Stimulated activated CD4-positive, alpha-beta T cell treated with anti-CD3 and anti-CD28 coated beads, Interleukin-2, amount 100 ng/mL, for 4 hours (primary cell): ENCODE measurements at places on chromosomes 1 and 21.

DNA sequence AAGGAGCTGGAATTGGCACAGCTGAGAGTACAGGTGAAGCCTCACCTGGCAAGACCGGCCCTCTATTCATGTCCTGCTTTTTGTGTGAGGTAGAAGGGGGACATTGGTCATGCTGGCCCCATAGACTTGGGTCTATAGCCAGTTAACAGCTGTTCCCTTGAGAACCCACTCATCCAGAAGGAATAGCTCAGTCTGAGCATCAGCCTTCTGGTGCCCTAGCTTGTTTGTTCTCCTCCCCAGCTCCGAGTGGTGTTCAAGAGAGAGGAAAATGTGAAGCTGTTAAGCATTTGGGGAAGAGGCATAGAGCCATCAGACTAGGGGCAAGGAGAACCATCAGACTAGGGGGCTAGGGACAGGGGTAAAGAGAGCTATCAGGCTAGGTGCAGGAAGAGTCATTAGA is 290.9 kb downstream of the SIPA1L2 start:
- no peak for DNase-seq

DNA sequence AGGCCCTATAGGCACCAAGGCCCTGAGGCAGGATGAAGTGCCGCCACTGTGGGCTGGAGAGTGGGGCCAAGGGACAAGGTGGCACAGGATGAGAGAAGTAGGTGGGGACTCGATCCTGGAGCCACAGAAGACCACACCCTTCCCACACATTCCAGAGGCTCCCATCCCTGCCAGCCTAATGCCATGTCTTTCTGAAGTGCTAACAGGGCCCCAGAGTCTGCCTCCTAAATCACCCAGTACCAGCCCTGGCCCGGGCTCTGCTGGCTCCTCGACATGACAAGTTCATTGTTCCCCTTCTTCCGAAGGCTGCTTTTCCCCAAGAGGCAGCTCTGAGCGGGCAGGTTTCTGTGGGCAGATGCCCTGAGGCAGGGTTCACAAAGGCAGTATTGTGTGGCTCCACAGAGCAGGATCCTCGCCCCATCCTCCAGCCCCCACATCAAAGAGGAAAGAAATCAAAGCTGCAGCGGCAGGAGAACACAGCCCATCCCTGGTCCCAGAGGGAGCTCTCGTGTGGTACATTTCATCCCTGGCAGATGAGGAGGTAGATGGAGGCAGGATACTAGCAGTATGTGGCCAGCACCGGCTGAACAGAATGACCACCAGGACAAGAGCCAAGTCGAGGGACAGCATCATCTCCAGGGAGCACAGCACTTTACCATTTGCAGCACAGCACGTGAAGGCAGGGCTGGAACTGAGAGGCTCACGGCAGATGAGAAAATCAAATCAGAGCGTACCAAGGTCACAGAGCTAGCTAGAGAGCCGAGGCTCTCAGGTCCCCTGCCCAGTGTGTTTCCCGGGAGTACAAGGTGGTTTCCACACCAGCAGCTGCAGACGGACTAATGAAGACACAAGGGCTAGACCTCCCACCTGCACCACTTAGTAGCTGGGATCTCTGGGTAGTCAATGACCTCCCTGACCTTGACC is 64.8 kb downstream of the SYF2 start:
- no peak for DNase-seq

- DNase-seq = no peak
Measured at GRCh38 chr21:24436236-24436635, 1171.0 kb downstream of the MRPL39 start.

DNA sequence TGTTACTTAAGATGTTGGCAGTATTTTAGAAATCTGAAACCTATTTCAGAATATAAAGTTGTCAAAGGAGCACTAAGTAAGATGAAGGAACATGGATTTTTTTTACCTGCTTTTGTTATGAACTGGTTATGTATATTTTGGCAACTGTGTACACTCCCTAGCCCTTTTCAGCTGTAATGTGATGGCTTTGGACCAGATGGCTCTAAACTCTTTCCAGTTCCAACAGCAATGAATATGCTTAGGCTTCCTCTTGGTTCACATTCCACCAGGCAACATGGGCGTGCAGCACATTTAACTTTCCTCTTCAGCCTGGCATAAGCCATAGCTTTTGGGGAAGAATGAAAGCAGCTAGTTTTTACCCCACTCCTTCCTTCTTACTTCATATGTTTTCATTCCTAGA is 95.6 kb upstream of the ADAMTS5 start:
- no peak for DNase-seq

GRCh38 chr1:942411-942821 is 16.6 kb downstream of the NOC2L start:
- no peak for DNase-seq

DNA sequence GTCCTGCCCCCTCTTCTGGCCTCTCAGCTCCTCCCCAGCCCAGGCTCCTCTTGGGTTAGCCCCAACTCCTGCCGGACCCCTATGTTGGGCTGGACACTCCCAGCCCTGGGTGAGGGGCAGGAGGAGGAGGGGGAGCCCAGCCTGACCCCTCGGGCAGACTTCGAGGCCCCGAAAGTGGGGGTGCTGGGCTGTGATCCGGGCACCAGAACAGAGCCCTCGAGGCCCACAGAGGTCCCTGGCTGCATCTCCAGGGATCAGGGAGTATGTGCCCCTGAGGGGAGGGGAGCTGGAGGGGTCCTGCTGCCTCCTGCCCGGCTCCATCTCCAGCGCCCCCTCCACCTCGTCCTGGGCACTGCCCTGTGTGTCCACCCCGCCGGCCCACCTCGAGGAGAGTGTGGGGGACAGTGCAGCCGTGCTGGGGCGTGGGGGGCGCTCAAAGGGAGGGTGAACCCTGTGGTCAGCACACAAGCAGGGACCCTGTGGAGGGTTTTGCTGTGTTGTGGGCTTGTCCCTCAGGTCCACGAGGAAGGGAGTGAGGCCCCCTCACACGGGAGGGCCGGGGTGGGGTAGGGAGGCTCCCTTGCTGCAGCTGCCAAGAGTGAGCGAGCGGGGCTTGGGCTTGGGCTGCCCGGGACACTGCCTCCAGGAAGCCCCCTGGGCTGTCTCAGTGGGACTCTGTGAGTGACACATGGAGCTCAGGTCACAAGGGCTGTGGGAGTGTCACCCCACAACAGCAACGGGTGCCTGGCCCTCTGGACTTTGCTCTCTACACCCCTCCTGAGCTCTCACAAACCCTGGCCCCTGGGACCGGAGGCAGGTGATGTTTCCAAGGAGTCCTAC is 54.4 kb downstream of the COL18A1 start:
- no peak for DNase-seq

GRCh38 chr1:74637296-74637695 is 36.3 kb downstream of the ERICH3 start:
- DNase-seq = no peak

DNA sequence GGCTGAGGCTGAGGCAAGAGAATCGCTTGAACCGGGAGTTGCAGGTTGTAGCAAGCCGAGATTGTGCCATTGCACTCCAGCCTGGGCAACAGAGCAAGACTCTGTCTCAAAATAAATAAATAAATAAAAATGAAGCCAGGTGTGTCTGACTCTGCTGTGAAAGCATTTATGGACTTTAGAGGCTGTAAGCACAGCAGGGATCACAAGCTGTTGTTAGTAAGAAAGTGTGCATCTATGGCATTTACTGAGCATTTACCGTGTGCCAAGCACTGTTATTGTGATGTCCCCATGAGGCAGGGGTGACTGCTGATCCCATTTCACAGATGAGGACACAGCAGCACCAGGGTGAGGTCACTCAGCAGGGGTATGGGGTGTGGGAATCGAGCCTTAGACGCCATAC is 20.1 kb downstream of the FAM151A start:
- DNase-seq = no peak

GRCh38 chr1:107132195-107132594 is 8.6 kb upstream of the NTNG1 start:
- DNase-seq = no peak

GRCh38 chr1:5596651-5597050 is 395.6 kb downstream of the NPHP4 start:
- DNase-seq = no peak

DNA sequence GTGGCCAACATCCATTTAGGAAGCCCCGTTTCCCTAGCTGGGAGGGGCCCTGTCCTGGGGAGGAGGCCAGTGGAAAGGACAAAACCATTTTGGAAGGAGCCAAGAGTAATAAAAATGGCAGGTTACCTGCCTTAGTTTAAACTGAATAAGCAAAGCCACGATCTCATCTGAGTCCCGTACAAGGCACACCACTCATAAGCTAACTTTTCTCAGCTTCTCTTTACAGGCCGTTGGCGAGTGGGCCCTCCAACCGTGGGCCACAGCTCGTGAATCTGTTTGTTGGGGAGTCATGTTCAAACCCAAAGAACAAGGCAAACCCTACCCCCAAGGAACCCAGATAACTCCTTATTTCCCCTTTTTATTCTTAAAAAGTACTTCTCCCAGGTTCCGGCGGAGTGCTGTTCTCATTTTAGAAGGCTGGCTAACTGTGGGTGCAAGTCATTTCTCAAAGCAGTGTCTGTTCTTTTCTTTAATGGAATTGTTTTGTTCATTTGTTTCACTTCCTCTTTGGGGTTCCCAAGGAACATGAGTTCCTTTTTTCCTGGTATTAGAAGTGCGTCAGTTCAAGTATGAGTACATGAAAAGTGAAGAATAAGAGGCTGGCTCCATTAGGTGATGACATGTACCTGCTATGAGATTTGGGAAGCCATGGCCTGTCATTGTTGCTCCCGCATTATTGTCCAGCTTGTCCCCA is 89.0 kb downstream of the PSMG1 start:
- no peak for DNase-seq

DNA sequence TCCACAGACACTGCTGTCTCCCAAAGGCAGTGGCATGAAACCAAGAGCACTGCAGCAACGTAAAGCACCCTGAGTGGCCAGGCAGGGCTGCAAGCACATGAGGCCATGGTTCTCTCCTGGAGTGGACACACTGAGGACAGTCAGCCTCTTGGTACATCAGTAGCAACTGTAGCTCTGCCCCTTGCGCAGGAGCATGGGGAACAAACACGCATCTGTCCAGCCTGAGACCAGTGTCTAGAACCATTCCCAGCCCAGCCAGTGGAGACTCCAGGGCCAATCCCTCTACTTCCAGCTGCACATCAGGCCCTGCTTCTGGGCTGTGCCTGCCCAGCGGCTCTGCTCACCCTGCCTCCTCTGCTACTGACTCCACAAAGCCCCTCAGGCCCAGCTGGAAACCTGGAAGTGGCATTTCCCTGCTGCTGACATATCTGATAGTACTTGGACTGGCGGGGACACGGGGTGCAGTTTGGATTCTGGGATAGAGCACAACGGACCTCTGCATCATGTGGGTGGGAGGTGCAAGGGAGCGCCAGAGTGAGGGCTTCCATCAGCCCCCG is 49.0 kb downstream of the TOR1AIP2 start:
- DNase-seq = no peak

DNA sequence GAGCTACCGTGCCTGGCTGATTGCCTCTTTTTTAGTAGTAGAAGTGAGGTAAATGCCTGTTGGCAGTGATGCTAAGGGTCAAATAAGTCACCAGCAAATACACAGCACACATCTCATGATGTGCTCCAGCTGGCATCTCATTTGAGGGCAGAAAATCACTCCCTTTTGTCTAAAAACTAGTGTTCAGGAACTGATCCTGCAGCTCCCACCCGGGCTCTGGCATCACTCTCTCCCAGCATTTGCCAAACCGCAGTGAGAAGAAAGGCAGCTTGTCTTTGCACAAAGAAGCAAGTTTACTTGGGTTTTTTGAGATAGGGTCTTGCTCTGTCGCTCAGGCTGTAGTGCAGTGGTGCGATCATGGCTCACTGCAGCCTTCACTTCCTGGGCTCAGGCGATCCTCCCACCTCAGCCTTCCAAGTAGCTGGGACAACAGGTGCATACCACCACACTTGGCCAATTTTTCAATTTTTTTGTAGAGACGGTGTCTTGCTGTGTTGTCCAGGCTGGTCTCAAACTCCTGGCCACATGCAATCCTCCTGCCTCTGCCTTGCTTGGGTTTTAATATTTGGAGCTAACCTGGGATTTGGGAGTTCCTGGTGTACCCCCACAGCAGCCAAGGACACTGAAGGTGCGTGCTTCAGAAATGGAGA is 4.1 kb downstream of the RBP7 start:
- no peak for DNase-seq

GRCh38 chr1:110728388-110729001 is 53.8 kb upstream of the KCNA3 start:
- no peak for DNase-seq

- DNase-seq = no peak
Measured at GRCh38 chr1:160801836-160802580, 6.0 kb downstream of the LY9 start.

GRCh38 chr1:117814856-117815797 is 114.3 kb downstream of the GDAP2 start:
- no peak for DNase-seq

DNA sequence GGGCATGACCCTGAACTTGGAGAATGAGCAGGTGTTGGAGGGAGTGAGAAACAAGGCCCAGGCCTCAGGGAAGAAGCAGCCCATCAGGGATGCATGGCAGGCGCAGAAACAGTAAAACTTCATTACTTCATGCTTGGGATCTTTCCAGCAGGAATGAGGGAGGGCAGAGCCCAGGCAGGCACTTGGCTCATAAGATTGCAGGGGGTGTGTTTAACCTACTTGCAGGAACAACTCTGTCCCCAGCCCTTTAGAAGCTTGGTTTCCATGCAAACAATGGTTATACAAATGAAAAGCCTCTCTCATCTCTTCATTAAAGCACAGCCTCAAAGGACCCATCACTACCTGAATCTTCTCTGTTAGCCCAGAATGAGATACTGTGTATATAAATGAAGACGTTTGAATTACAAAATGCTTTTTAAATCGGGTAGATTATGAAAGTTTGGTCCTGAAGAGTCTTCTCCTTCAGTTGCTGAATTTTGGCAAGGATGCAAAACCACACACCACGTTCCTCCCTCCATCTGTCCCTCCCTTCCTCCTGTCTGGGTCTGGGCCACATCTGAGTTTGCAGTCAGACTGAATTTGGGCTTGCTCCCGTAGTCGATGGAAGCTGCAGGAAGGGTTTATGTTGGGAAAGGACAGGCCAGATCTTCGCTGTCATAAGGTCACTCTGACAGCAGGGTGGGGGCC is 154.4 kb upstream of the KLHDC7A start:
- DNase-seq = no peak

DNA sequence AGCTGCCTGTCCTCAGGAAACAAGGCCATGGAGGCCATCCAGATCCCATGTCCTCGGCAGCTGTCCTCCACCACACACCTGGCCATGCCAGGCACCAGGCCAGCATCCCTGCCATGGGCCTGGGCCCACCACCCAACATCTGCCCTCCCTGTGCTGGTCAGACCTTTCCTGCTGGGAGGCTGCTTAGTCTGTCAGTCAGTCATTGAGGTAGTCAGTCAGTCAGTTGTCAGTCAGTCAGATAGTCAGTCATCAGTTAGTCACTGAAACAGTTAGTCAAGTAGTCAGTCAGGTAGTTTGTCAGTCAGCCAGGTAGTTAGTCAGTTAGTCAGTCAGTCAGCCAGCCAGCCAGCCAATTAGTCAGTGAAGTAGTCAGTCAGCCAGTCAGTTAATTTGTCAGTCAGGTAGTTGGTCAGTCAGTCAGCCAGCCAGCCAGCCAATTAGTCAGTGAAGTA is 17.2 kb downstream of the KRTAP10-1 start:
- no peak for DNase-seq

- no peak for DNase-seq
Measured at GRCh38 chr1:65260851-65261473, 48.4 kb upstream of the DNAJC6 start.

- no peak for DNase-seq
Measured at GRCh38 chr1:174189428-174190062, 30.2 kb downstream of the RABGAP1L start.

- no peak for DNase-seq
Measured at GRCh38 chr1:91036894-91037829, 15.3 kb upstream of the ZNF644 start.

- DNase-seq = no peak
Measured at GRCh38 chr1:210022044-210022443, 84.0 kb downstream of the SYT14 start.

GRCh38 chr1:226982451-226983177 is 42.5 kb downstream of the COQ8A start:
- no peak for DNase-seq

GRCh38 chr1:41650028-41650880 is 165.8 kb upstream of the EDN2 start:
- DNase-seq = no peak
